ENCODE measurements at places on chromosomes 7 and 10.

GRCh38 chr7:5694912-5695726 lies 86.3 kb downstream of the RNF216 start:
- DNase-seq = peak; percentile 96

- no peak for DNase-seq
Observed at GRCh38 chr7:128045766-128046165, 14.5 kb upstream of the LRRC4 start.

DNA sequence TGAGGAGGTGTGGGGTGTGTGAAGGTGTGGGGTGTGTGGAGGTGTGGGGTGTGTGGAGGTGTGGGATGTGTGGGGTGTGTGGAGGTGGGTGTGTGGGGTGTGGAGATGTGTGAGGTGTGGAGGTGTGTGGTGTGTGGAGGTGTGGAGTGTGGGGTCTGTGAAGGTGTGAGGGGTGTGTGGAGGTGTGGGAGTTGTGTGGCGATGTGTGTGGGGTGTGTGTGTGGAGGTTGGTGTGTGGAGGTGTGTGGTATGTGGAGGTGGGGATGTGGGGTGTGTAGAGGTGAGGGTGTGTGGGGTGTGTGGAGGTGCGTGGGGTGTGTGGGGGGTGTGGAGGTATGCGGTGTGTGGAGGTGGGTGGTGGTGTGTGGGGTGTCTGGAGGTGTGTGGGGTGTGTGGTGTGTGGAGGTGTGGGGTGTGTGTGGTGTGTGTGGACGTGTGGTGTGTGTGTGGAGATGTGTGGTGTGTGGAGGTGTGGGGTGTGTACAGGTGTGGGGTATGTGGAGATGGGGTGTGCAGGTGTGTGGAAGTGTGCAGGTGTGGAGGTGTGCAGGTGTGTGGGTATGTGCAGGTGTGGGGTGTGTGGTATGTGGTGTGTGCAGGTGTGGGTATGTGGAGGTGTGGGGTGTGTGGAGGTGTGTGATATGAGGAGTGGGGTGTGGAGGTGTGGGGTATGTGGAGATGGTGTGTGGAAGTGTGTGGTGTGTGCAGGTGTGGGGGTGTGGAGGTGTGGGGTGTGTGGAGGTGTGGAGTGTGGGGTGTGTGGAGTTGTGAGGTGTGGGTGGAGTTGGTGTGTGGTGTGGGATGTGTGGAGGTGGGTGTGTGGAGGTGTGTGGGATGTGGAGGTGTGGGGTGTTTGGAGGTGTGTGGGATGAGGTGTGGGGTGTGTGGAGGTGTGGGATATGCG lies 34.5 kb downstream of the SPDYE17 start:
- peak; percentile 27 for DNase-seq

DNA sequence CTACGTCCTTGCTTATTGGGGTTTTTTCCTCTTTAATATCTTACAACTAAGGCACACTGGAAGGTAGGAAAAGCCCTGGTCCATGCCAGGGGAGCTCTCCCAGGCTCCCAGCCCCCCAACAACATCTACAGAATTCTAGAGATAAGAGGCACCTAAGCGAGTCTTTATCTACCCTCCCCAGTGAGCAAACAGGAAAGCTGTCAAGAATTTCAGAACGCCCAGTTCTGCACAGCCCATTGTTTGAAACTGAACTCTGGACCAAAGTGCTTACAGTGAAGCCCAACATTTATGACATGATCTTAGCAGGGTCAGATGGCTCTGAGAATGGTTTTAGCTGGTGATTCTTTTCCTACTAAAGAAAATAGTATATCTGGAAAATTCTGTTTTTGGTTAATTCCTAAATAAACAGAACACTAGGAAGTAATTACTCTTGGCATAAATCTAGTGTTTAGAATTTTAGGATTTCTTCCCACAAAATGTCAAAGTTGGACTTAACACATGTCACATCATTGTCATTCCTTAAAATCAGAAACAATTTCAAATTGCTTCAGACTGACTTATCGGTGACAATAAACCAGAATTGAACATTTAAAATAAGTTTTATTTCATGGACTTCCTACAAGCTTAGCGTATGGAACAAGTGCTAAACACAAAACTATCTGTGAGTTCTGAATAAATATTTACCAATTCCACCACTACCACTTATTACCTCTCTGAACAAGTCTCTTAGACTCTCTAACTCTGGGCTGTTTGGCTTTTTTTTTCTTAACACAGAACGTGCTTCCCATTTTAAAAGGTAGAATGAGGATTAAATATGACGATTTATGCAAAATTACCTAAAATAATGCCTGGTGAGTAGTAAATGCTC lies 31.3 kb upstream of the RNF32 start:
- no peak for DNase-seq

- DNase-seq = no peak
Observed at GRCh38 chr10:132532179-132532578, 5.4 kb upstream of the INPP5A start.

Measured in H4 (cell line).